Adipocyte (in vitro differentiated cells): ENCODE measurements at places on chromosomes 2 and 18.

- no peak for DNase-seq
These were observed 147.0 kb downstream of the TWIST2 start for GRCh38 chr2:238994876-238995275.

DNA sequence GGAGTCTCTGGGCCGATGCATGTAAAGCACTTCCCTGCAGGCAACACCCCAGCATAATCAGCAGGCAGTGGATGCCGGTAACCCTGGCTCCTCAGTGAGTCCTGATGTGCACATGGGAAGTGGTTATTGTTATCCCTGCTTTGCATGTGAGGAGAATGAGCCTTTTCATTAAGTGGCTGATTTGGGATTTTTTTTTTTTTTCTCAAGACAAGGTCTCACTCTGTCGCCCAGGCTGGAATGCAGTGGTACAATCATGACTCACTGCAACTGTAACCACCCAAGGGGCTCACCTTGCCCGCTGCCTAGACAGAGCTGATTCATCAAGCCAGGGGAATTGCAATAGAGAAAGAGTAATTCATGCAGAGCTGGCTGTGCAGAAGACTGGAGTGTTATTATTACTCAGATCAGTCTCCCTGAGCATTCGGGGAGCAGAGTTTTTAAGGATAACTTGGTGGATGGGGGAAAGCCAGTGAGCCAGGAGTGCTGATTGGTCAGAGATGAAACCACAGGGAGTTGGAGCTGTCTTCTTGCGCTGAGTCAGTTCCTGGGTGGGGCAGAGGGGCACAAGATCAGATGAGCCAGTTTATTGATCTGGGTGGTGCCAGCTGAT, 95.4 kb downstream of the SOCS6 start:
- peak; percentile 57 for DNase-seq

DNA sequence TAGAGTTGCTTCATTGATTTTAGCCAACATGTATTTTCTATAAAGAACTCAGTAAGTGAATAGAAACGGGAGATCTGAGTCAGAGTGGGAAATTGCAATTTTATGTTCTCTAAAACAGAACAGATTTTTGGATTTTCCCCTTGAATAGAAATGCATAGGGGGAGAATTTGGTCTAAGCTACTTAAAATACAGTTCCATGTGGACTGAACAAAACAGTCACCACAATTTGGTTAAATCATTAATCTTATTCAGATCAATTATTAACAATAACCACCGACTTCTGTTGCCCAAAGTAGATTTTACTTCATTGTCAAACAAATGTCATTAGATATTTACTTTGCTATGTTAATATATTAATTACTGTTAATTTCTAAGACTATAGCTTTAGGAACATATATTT, 107.7 kb downstream of the SCG2 start:
- DNase-seq, result no peak

DNA sequence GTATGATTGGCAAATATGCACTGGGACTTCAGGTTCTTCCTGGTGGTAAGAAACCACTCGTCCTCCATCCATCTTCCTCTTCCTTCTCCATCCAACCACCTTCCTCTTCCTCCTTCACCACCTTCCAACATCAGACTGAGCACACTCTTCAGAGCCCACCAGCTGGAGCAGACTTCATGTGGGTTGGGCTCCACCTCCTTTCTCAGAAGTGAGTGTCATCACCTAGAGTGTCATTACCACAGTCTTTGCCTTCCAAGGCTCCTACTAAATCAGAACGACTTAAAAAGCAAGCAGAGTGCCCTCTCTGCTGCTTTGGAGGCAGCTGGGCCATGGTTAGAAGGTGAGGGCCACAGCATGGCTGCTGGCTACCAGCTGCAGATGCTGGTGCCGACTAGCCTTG, 171.6 kb downstream of the SH3RF3 start:
- DNase-seq, result no peak

DNA sequence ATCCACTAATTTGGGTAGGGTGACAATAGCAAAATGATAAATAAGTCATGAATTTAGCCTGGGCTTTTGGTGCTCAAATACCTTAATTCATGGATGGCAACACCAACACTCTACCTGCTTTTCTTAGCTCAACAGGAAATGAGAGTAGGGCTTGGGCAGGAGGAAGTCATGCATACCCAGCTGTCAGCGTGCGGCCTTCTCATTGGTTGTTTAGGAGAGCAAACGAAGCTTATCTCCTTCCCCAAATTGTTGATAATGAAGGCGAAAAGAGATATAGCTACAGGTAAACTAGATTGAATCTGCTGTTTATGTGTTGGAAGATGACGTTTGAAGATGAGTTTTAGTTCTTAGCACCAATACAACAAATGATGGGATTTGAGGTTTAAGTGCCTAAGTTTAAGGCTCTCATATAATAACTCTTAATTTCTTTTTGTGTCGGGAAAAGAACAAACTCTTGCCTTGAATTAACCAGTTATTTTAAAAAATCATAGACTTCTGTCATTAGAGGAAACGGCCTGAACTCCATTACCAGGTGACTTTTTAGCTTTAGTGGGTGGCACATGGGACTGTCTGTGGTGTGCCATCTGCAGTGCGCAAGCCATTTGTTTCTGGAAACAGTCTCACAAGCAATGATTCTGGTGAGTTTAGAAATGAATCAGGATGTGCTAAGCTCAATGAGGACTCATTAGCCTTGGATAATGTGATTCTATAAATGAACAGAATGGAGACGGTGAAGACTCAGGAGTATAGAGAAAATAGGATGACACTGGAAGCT, 19.8 kb downstream of the MAP4K4 start:
- DNase-seq, result no peak

DNA sequence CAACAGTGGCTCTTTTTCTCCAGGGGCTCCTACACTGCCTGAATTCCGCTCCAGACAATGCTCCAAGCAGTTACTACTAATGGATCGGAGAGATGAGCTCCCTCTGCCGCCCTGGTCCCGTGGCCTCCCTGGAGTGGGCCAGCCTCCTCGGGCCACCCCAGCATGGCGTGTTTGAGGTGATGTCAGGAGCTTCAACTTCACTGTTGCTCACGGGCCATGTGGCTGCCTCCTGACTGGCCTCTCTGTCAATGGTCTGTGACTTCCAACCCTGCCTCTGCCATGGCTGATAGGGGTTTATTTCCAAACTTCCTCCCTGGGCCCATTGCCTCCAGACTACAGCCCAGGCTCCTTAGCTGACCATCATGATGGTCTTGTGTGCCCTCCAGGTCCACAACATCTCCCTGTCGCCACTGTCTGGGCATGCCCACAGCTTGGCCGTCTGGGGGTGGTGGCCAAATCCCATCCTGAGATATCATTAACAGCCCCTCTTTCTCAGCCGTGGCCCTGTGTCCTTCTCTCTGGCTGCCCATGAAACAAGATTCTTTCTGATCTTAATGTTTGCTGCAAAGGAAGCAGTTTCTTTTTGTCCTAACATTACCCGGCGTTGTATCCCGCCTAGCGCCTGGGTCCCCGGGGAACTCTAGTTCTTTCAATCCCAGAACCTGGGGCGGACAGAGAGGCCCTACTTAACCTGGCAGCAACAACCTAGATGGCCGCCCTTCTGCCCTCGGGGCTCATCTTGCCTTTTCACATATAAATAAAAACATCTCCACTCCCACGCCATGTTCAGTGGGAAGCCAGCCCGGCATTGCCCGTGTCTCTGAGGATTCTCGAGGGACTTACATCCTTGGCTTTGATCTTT, 38.1 kb downstream of the ATOH8 start:
- DNase-seq, result no peak

- no peak for DNase-seq
These were observed 191.6 kb downstream of the TCF4 start for GRCh38 chr18:55396267-55396905.

DNA sequence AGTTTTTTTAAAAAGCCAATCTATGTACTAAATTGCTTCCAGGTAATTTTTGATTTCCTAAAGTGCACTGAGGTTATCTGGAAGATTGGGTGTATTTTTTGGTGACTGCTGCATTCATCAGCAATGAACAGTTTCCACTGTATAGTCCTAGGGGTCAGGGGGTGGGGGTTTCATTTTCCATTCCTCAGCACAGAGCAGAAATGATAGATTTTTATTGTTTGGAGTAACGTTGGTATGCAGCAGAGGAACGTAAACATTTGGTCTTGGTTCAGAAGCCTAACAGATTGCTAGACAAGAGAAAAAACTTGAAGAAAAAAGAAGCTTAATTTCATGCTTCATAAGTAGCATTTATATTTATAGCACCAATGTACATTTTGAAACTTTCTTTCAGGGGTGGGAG, 54.9 kb downstream of the ZCCHC2 start:
- no peak for DNase-seq

DNA sequence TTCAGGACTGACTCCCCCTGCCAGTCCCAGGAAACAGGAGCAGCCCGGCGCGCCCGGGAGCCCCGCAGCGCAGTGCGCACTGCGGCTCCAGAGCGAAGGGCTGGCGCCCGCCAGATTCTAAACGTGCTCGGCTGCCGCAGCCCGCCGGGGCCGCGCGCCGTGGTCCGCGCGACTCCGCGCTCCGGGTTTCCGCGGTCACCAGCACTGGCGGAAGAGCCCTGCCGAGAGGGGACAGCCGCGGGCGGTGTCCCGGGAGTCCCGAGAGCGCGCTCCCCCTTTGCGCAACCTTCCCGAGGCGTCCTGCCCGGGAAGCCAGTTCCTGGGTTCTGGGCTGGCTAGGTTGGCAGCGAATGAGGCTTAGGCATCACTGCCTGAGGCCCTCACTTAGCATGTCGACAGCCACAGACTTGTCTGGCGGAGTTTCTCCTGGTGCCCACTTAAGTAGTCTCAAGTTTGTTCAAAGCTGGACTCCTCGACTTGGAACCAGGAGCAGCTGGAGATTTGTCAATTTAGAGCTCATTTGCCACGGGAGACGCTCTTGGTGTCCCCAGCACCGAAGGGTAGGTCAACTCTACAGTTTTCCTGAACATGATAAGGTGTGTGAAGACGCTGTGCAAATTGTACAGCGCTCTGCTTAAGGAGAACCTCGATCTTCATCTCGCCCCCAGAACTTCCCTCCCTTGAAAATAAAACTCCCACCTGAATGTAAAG, 1.5 kb upstream of the VSNL1 start:
- DNase-seq, result peak; percentile 93

DNA sequence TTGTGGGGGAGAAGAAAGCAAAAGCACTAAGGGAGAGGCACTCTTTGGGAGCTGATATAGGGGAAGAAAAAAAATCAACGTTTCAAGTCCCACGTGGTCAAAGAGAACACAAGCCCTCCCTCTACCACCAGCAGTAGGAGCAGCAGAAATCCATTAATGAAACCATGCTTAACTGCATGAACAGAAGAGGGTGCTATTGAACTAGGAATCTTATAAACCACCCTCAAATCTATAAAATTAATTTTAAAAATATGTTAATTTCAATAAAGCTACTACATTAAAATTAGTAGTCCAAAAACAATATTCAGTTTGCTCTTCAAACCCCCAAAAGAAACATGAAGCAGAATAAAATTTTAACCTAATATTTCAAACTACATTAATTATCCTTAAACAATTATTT, 147.8 kb downstream of the TMEM18 start:
- peak; percentile 73 for DNase-seq
